ENCODE measurements at places on chromosomes 6 and 20.

DNA sequence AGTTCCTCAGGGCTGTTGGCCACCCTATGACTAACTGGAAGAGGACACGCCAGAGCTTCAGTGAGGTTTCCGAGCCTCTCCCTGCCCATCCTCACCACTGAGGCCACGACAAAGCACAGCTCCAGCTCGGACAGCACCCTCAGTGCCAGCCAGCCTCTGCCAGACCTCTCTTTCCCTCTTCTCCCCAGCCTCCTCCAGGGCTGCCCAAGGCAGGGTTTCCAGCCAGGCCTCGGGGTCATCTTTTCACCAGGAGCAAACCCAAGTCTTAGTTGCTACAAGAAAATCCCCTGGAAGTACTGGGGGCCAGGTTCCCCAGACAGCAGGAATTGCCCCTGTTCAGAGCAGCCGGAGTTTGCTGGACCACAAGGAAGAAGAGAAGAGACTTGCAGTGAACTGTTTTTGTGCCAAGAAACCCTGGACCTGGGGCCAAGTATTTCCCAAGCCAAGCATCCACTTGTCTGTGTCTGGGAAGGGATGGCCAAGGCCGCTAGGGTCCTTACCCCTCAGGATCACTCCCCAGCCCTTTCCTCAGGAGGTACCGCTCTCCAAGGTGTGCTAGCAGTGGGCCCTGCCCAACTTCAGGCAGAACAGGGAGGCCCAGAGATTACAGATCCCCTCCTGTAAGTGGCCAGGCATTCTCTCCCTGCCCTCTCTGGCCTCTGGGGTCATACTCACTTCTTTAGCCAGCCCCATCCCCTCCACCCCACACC is 41.6 kb downstream of the PLAGL2 start:
- no peak for DNase-seq

GRCh38 chr20:4740774-4741431 is 19.2 kb downstream of the PRND start:
- DNase-seq, result peak; percentile 82

DNA sequence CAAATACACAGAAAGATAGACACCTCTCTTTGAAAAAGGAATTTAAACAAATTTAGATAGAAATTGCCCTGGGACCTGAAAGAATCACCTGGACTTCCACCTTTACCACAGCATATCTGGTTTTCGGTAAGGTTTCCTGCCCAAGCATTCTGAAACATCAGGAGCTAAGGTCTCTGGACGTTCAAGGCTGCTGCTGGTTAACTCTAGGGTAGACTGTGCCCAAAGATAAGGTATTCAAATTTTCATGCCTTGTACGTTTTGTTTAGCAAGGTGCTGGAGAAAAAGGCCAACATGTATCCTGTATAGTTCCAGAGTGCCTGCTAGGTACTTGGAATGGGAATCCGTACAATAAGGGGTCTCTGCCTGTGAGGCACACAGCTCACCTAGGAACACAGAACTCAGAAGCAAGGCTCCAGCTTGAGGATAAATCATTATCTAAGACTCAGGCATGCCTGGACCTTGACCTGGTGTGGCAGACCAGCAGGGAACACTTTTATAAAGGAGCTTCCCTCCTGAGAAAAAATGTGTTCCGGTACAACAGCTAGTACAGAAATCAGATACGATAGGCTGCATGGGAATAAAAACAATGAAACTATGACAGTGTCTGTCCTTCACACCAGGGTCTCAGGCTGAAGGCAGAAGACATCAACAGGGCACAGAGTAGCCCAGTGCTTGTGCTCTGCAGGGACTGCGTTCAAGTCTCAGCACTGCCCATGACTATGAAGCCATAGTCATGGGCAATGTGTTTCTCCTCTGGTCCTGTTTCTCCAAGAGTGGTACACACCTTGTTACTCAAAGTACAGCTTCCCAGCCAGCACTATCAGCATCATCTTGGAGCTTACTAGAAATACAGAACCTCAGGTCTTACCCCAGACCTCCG is 70.4 kb downstream of the METTL24 start:
- DNase-seq, result no peak

DNA sequence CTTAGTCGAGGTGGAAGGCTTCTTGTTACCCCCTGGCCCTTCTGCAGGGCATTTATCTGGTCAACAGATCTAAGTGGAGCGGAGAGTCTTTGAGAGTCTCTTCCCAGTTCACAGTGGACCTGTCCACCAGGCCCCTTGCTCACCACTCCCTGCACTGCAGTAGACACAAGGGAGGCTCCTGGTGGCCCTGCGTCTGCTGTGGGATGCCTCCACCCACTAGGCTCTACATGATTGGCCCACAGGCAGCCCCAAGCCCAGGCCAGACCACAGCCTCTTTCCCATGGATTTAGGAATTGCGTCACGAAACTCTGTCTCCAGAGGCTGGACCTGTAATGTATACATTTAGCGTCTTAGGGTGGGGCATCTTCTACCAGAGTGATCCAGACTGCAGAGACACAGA is 28.4 kb downstream of the TBC1D7 start:
- DNase-seq, result no peak

- no peak for DNase-seq
Observed at GRCh38 chr6:46651006-46651405, 1.6 kb downstream of the CYP39A1 start.

- DNase-seq, result no peak
Observed at GRCh38 chr20:25193843-25194242, 1.7 kb upstream of the ENTPD6 start.

Data from activated CD4-positive, alpha-beta T cell treated with anti-CD3 and anti-CD28 coated beads for 36 hours (primary cell).